ENCODE measurements at places on chromosomes 13 and 19. TPM values are rescaled to one million over a fixed set of nuclear protein-coding genes. Genes with fewer than 3 reads are reported as not detected.

DNA sequence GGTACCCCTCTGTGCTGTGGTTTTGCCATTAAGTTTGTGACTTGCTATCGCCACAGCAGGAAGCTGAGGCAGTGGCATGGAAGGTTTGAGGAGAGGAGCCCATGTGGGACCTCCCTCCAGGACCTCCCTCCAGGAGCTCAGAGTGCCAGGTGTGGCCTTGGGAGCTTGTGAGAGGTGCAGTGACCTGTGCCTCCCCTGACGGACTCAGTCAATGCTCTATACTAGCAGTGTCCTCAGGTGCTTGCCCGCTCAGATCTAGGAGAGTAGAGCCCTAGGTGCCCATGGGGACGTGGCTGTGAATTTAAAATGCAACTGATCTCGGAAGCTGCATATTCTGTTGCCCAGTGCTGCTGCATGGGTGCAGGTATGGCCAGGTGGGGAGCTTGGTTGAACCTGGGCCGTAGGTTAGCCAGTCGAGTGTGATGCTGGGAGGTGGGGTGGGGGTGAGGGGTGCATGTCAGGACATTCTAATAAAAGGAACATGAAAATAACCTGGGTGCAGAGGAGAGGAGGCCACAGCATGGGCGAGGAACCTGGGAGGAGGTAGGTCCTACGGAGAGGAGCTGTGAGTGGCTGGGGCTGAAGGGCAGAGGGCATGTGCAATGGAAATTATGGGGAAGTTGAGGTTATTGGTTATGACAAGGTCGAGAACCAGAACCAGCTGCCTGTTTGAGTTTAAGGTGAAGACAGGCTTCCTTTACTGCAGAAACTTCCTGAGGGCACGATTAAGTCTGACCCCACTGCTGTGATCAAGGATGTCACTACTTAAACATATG lies 41.6 kb downstream of the TEX29 start:
- no peak for DNase-seq

- peak; percentile 49 for DNase-seq
Measured at GRCh38 chr19:10270616-10271394, at the start of gene ICAM1. Gene ICAM1 (plus strand): TSS chr19:10271120. CDS start chr19:10271160, 40 bp downstream.

DNA sequence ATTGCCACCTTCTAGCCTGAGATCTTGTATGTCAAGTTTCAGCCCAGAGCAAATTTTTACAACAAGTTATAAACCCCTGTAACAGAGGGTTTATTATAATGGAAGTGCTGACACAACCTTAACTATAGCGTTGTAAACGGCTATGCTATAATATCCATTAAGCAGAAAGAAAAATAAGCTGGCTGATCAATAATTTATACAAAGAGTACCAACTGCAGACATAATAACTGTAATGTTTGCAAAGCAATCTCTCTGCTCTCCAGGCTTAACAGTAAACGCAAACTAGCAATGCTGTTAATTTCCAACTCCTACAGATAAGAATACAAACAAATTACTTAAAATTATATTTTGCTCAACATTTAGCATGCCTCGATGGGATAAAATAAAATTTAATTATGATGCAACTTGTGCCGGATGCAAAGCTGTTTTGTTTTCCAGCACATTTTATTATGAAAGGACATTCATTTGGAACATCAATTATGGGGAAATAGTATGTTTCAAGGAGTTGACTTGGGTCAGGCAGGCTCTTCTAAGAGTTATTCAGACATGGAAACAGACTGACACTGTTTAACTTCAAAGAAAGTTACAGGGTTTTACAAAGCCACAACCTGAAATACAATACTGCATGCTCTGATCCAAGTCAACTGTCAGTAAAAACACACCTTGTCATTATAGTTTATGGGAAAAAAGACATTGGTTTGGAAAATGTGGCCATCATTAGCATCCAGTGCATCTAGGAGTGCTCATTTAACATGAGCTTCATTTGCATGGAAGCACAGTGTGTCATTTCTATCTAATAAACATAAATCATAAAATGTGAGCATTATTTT lies 6.6 kb upstream of the DACH1 start:
- no peak for DNase-seq

- DNase-seq: peak; percentile 80
Measured at GRCh38 chr19:31317570-31317969, 31.7 kb downstream of the TSHZ3 start.

DNA sequence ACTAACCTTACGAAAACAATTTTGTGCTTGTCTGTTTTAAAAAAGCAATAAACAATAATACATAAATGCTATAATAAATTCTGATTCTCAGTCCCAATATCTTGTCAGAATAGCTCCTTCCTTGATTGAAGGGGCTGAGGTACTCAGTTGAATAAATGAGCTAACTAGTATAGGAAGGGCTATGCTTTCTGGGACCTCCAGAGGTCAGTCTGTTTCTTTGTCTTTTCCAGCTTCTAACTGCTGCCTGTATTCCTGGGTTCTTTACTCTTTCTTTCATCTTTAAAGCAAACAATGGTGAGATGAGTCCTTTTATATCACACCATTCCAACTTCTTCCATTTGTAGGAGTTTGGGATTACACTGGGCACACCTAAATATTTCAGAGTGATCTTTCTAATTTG lies 1297.0 kb upstream of the ATXN8OS start:
- no peak for DNase-seq

GRCh38 chr19:43820098-43820883 lies 6.8 kb upstream of the ZNF283 start:
- peak; percentile 39 for DNase-seq

DNA sequence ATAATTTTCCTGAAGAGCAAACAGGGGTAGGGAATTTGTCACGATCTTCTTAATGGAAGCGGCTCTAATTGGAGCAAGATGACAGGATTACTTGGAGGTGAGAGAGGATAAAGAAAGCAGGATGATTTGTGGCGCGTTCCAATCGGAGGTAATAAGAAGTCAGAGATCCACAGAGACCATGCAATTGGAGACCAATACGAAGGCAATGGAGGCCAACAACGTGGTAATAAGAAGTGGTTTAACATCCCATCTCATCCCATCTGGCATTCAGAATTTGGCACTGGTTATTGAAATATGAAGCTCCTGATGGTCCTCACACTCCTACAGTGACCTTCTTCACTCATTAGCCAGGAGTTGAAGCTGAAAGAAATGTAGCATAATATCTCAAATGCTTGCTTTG lies 130.6 kb downstream of the DLEU7 start:
- DNase-seq: peak; percentile 63

- no peak for DNase-seq
Measured at GRCh38 chr13:110499621-110500281, 61.8 kb downstream of the RAB20 start.

DNA sequence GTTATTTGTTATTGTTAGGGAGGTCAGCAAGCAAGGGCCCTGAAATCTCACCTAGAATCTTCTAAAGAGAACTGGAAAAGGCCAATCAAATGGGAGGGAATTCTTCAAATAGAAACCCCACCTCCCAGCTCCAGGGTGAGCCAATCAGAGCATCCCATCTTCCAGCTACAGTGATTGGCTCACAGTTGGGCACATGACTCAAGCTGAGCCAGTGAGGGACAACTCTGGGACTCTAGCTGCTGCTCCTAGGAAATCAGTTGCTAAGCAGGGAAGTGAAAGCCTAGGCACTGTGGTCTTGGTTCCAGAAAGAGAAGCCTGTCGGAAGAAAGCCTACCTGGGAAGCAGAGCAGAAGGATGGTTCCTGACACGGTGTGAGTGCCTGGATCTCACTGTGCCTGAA lies 13.4 kb downstream of the TM6SF2 start:
- peak; percentile 14 for DNase-seq

DNA sequence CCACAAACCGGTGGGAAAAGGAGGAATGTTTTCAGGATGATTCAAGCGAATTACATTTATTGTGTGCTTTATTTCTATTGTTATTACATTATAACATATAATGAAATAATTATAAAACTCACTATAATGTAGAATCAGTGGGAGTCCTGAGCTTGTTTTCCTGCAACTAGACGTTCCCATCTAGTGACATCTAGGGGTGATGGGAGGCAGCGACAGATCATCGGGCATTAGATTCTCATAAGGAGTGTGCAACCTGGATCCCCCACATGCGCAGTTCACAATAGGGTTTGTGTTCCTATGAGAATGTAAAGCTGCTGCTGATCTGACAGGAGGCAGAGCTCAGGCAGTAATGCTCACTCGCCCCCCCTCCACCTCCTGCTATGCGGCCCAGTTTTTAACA lies 54.5 kb downstream of the SPTBN4 start:
- no peak for DNase-seq

- DNase-seq: no peak
Measured at GRCh38 chr13:58855283-58855682, 1223.7 kb downstream of the PCDH17 start.

DNA sequence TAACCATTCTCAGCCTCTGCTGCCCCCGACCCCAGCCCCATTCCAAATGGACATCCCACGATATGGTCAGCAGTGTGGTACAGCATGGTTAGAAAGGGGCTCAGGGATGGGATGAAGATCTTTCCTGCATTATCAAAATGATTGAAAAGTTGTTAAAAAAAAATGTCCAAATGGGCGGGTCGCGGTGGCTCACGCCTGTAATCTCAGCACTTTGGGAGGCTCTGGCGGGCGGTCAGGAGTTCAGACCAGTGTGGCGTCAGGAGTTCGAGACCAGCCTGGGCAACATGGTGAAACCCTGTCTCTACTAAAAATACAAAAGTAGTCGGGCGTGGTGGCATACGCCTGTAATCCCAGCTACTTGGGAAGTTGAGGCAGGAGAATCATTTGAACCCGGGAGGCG lies 54.3 kb upstream of the ZNF254 start:
- no peak for DNase-seq

DNA sequence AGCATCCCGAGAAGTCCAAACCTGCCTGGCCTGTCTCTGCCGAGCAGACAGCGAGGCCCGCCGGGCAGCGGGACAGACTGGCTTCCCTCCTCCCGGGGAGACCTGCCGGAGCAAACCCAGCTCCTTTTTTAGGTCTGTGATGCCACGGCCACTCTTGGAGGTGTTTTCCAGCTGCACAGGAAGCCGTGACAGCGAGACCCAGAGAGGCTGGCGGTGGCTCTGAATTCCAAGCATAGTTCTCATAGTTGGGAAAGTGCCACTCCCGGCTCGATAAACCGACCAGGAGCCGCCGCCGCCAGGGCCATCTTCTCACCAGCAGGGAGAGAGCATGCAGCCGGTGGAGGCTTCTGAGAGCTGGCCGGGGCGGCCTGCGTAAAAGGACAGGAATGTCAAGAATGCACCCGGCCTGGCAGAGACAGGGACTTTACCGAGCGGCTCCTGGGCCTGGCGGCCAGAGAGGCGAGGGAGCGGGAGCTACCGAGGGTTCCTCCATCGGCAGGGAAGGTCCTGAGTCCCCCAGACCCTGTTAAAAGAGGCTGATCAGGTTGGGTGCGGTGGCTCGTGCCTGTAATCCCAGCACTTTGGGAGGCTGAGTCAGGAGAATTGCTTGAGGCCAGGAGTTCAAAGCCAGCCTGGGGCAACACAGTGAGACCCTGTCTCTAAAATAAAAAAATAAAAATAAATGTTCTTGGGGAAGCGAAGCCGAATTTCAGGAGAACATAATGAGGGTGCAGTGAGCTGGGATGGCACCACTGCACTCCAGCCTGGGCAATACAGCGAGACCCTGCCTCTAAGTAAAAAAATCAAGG lies 64.9 kb downstream of the GADD45B start:
- peak; percentile 92 for DNase-seq

- DNase-seq: no peak
Measured at GRCh38 chr13:97752961-97753668, 200.4 kb upstream of the IPO5 start.

The SIAH3 gene
- total RNA-seq: 0.10 TPM

- no peak for DNase-seq
Measured at GRCh38 chr19:35898499-35898809, 1.9 kb downstream of the NFKBID start.

The FXYD3 gene
- 45.6 TPM for total RNA-seq

The PINLYP gene
- 2.7 TPM for total RNA-seq

GRCh38 chr13:36353001-36353400 lies 6.8 kb upstream of the SPART start:
- no peak for DNase-seq

DNA sequence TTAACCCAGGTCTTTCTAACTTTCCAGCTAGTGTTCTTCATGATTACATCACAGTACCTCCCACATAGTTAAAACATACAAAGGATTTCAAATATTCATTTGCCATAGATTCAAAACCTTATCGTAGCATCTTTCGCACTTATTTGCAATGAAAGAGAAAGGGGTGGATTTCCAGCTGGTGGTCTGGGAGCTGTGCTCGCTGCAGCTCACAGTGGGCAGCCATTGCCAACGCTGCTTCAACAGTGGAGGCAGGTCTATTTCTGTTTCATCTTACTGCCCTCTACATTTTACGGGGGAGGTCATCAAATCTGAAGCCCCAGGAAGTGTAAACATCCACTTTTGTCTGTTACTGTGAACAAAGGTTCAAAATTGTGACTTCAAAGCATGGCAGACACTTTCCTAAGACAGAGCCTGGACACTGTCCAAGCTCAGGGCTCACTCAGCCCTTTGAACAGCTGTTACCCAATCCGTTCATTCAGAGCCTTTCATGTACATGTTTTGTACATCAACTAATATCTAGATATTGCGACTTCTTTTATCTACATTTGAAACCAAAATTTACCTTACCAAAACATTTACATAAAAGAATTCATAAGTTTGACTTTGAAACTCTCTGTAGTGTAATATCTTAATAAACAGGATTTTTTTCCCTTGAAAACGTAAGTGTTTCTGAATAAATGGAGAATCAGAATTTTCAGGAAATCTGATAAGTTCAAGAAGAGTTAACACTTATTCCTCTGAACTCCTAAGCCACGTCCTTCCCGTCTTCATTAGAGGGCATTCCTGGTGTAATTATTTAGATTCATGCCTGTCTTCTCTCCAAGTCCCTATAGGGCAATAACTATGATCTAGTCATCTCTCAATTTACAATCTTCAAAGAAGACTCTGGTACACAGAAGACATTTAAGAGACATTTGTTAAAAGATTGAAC lies 25.1 kb downstream of the STARD13 start:
- DNase-seq: peak; percentile 81

DNA sequence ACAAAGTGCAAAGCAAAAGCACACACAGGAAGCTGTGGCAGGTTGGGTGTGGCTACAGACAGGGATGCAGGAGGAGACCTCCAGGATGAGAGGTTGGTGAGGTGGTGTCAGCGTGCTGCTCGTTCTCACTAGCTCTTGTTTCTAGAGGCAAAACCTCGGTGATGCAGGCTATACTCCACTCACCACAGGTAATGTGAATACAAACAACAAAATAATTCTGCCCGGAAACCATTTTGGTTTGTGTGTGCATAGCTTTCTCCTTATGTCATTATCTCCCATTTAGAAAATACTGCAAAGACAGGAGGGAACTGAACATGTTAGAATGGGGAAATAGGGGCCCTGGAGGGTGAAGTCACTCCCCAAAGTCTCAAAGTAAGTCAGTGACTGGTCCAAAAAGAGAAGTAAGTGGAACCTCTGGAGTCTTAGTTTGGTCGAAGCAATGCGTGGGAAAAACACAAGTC lies 9.4 kb downstream of the LCP1 start:
- DNase-seq: no peak

GRCh38 chr19:30479231-30479630 lies 107.0 kb downstream of the ZNF536 start:
- DNase-seq: peak; percentile 35

The HMG20B gene
- 34.7 TPM for total RNA-seq

The MAP4K1 gene
- 2.9 TPM for total RNA-seq

DNA sequence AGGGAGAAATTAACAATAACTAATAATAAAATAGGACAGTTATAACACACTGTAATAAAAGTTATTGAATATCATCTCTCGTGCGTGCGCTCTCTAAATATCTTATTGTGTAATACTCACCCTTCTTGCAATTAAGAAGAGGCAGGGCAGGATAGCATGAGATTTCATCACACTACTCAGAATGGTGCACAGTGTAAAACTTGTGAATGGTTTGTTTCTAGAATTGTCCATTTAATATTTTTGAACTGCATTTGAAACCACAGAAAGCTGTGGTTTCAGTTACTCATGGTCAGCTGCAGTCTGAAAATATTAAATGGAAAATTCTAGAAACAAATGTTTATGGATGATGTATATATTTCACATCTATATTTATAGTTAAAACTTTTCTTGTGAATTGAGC lies 161.1 kb downstream of the DCT start:
- DNase-seq: no peak

Data from tongue (tissue), 3 donors.